Stimulated activated CD4-positive, alpha-beta T cell treated with anti-CD3 and anti-CD28 coated beads, Interleukin-4, amount 100 ng/mL, for 48 hours (primary cell): ENCODE measurements at places on chromosomes 13 and 19.

DNA sequence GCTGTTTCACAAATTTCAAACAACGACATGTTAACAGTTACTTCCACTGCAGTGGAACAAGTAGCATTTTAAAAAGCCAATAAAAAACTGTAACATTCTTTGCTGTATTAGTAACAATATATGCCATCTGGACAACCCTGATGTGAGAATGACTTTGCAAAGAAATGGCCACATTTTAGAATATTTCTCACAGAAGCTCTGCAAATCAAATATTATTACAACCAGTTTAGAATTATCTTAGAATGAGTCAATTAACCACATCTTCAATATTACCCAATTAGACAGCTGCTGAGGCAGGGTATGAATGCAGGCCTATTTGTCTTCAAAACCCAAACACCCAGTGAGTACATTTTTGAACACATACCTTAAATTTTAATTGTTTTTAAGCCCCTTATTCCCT is 3.2 kb downstream of the ZNF699 start:
- no peak for DNase-seq

DNA sequence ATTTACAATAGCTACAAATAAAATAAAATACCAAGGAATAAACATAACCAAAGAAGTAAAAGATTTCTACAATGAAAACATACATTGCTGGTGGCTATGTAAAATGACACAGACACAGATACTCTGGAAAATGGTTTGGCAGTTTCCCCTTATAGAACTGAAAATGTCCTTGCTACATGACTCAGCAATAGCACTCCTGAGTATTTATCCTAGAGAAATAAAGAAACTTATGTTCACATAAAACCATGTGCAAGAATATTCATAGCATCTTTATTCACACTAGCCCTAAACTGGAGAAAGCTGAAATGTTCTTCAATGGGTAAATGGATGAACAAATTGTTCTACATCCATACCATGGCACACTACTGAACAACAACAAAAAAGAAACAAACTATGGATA is 100.2 kb upstream of the RFC3 start:
- DNase-seq: no peak

- no peak for DNase-seq
Measured at GRCh38 chr13:80036845-80037504, 304.0 kb downstream of the SPRY2 start.

DNA sequence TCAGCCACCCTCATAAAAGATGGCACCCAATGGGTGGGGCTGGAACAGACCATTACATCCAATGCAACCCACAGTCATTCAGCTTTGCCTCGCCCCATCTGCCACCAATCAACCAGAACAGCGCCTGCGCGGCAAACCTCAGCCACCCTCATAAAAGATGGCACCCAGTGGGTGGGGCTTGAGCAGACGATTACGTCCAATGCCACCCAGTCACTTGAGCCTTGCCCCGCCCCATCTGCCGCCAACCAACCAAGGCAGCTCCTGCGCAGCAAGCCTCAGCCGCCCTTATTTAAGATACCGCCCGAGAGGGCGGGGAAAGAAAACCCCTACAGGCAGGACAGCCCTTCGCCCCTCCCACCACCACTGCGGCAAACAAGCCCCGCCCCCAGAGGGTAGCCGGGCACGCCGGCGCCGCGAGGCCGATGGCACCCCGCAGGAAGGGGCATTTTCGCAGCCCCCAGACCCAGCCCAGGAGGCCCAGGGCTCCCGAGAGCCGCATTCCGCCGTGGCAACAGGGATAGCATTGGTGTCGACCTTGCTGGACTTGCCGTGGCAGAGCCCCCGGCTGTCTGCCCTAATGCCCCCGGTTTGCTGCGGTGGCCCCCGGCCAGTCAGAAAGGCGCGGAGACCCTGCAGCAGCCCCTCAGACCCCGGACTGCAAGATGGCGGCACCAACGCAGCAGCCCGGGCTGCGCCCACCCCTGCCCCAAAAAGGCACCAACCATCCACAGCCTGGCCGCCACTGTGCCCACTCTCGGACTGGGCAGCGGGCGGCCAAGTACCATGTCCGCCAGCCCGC is 675 bp downstream of the PEG3 start:
- no peak for DNase-seq

- no peak for DNase-seq
Measured at GRCh38 chr13:26228096-26228495, 6.0 kb upstream of the RNF6 start.

DNA sequence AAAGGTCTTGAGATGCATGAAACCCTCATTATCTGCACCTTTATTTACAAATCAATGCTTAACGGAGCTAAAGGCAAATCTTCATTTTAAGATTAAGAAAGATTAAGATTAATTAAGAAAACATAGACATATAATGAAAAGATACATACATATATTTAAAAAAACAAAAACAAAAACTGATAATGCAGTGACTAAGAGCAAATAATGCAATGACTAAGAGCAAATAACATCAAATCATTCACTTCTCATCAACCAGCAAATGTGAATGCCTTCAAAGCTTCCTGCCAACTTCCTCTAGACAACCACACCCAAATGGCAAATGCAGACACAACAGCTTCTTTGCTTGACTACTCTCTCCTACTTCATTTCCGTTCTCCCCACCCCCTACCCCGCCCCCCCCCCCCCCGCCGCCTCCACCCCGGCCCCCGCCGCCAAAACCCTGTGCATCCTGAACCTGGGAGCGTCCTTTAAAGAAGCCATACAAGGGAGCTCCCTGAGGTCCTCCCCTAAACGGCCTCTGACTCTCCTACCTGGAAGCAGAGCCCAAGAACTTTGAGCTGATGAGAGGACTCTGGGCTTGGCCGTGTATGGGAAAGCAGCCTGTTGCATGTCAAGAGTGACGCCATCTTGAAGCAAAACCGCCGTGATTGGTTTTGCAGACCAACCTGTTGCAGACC is 24.5 kb downstream of the TEX101 start:
- no peak for DNase-seq

- peak; percentile 41 for DNase-seq
Measured at GRCh38 chr19:38395381-38396114, 7.1 kb downstream of the SPRED3 start.

- DNase-seq: peak; percentile 6
Measured at GRCh38 chr13:26529441-26529840, 28.0 kb upstream of the WASF3 start.
